ENCODE measurements at places on chromosomes 5 and 9. TPM values are rescaled to one million over a fixed set of nuclear protein-coding genes. Genes with fewer than 3 reads are reported as not detected.

- DNase-seq = no peak
These were observed 1.6 kb downstream of the LMX1B start for GRCh38 chr9:126615245-126615790.

- DNase-seq = no peak
These were observed 456.5 kb downstream of the CDH18 start for GRCh38 chr5:19531374-19531952.

Gene PDLIM4
- total RNA-seq = not detected

DNA sequence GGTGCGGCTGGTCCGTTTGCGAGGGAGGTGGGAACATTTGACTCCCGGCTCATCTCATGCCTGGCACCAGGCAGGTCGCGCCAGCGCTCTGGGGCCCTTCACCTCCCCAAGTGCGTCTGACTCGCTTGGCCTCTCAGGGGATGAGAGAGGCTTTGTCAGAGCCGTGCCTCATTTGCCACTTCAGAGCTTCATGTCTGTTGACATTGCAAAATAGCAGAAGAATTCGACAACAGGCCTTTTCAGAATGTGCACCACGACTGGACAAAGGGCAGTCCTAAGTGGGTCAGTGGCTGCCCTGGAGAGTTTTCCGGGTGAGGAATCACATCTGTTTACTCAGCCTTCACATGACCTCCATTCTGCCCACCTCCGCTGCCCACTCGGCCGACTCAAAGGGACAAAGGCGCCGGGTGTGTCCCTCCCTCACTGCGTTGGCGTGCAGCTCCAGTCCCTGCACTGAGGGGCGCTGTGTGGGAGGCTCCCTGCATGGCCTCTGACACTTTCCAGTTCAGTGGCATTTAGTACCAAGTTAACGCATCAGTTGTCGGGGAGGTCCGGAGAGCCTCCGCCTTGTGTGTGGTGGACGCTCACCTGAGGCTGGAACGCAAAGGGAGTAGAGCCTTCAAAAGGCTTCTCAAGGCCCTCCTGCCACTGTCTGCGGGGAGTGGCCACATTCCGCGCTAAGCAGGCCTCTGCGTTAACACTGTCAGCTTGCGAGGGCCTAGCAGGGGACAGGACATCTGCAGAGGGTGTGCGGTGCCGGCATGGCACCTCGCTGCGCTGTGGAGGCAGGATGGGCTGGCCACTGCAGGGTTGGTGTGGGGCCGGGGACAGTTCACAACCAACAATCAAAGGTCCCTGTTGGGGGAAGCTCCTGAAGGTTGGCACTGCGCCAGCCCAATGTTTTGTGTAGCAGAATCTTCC is 171.5 kb downstream of the NXNL2 start:
- no peak for DNase-seq

DNA sequence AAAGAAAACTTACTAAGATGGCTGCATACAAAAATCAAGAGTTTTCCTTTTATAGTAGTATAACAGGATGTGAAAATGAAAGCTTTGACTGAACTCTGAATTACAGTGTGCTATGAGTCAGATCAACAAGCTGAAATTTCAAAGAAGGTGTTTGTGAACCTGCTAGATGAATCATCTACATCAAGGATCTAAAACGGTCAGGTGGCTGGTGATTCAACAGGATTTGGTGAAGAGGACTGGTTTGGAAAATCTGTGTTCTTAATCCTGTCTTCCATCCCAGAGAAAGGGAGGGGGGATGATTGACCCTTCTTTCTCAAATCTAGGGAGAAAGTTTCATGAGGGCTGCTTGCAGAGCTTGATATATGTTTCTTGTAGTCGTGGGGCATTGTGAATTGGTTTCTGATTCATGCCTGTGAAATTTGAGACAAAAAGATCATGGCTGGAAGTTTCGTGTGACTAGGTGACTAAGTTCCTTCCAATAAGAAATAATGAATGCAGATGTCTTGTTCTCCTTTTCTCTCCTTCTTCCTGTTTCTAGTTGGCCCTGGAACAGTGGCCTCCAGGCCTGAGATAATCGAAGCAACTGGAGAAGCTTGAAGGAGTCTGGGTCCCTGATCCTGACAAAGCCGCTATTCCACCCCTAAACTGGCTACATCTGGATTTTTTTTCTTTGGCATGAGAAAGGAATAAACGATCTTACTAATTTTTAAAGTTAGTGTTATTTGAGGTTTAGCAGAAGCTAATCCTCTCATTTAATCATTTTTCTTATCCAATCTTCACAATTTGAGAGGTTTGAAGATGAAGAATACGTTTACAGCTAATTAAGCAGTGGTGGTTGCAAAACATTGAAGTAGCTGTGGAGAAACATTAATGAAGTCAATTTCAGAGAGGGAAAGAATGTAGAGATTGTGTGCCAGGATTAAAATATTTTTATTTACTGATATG is 67.2 kb downstream of the MRPS30 start:
- DNase-seq = peak; percentile 33

Gene NR5A1
- not detected for total RNA-seq

Gene MELK
- 55.1 TPM for total RNA-seq

Gene PHF24
- 0.06 TPM for total RNA-seq

DNA sequence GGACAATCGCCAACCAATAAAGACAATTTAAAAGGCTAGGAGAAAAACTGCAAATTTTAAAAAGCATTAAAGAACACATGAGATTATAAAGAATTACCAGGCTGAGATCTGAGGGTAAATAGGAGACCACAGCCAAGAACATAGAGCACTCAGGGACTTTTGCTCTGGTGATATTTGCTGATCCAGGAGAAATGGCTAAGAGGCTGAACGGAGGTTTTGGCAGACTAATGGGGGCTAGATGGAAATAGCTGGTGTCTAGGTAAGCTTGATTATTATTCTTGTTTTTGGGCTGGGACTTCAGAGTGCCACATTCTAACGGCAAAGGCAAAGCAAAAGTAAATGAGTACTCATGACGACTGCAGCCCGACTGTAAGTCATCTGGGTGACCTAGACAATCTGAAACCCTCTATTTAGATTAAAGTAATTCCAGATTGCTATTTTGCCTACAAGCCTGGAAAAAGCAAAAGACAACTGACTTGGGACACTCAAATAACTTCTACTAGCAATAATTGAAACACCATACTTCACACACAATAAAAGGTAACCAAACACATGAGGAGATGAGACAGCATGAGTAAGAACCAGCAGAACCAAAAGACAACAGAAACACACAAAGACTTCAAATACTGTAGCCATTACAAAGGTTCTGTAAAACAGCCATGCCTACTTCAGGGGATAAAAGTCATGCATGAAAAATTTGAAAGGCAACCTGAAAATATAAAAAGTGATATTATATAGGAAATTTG is 68.8 kb downstream of the JAKMIP2 start:
- DNase-seq = no peak
